H1 (cell line): ENCODE measurements at places on chromosomes 2 and 18.

- H3K4me1 ChIP-seq = no peaks in the 10 kb centered on the region
- H3K36me3 ChIP-seq = no peaks in the 10 kb centered on the region
- H3K4me3 ChIP-seq = no peak overlapping the region
- DNase-seq = no peak
Observed at GRCh38 chr2:225494100-225494459, 94.6 kb downstream of the NYAP2 start.

DNA sequence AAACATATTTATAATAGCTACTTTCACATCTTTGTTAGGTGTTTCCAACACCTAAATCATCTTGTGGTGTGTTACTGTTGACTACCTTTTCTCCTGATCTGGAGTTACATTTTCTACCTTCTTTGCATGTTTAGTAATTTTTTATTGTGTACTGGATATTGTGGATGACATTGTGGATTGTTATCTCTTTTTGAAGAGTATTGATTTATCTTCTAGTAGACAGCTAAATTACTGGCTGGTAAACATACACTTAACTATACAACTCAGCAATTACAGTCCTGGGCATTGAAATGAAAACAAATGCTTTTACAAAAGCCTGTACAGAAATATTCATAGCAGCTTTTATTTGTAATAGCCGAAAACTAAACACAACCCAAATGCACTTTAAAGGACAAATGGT is 150.8 kb downstream of the PTRHD1 start:
- no peaks in the 10 kb centered on the region for H3K36me3 ChIP-seq
- no peaks in the 10 kb centered on the region for H3K27me3 ChIP-seq
- no peaks in the 10 kb centered on the region for H3K4me1 ChIP-seq
- H3K27ac ChIP-seq = no peak overlapping the region
- DNase-seq = no peak
- H3K4me3 ChIP-seq = no peak overlapping the region

DNA sequence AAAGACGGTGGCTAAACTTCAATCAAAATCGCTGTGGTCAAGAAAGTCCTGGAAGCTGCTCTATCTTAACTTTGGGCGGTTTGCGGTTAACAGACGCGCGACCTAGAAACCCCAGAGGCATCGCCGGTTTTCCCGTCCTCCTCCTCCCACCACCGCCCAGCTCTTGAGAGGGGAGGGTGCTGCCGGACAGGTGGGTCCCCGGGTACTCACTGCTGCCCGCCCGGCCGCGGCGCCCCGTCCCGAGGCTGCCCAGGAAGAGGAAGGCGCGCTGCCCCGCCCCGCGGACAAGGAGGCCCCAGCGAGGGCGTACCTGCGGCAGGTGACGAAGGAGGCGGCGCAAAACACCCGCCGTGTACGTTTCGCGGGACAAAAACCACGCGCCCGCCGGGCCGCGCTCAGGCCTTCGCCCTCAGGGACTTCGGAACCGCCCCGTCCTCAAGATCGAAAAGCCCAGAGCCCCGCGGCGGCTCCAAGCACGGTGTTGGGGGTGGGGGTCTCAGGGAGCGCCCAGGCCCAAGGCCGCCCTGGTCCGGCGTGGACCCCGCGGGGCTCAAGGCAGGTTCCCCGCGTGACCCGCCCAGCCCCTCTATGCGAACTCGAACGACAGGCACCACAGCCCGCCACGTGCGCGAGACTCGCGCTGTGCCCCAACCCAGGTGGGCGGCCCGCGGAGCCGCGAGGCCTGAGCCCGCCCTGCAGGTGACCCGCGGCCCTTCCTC is at the start of gene SH3YL1:
TSS of gene SH3YL1 (minus strand) at position 259 of the 719 bp plus-strand sequence. CDS start at position 211, 48 bp downstream.
- H3K27ac ChIP-seq = peak within 1 kb of the TSS; percentile 97
- H3K4me3 ChIP-seq = peak within 1 kb of the TSS; percentile 93
- peaks cover 2% of the 10 kb centered on the region; the same call in 1 of the 2 replicates for H3K4me1 ChIP-seq
- peaks cover 6% of the 10 kb centered on the region for H3K36me3 ChIP-seq
- no peak for DNase-seq
- peaks cover 8% of the 10 kb centered on the region for H3K27me3 ChIP-seq

DNA sequence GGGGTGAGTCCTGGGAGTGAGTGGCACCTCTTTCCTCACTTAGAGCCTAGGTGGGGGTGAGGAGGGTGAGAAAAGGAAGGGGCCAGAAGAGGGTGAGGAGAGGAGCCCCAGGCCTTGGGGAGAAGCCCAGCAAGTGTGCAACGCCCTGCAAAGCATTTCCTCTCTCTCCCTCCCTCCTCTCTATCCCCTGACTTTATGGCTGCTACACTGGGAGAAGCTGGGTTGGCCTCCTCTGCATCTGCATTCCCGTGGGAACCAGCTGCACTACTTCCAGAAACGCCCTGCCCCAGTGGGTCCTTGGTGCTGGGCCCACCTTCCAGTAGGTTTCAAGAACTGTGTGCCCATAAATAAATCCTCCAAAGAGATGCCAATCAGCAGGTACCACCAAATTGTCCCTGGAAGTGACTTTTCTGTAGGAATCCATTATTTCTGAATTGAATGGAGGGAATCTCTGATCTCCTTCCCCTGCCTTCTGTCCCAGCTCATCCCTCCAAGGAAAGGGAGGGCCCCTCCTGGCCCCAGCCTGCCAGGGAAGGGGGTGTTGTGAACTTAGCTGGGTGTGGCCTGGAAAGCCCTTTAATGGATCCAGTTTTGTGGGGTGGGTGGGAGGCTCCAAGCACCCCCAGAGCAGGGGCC is 95.7 kb upstream of the BOD1L2 start:
- peaks cover 2% of the 10 kb centered on the region; the same call in 1 of the 2 replicates for H3K4me1 ChIP-seq
- DNase-seq = no peak
- no peaks in the 10 kb centered on the region for H3K36me3 ChIP-seq
- no peak overlapping the region for H3K4me3 ChIP-seq
- H3K27ac ChIP-seq = no peak overlapping the region

DNA sequence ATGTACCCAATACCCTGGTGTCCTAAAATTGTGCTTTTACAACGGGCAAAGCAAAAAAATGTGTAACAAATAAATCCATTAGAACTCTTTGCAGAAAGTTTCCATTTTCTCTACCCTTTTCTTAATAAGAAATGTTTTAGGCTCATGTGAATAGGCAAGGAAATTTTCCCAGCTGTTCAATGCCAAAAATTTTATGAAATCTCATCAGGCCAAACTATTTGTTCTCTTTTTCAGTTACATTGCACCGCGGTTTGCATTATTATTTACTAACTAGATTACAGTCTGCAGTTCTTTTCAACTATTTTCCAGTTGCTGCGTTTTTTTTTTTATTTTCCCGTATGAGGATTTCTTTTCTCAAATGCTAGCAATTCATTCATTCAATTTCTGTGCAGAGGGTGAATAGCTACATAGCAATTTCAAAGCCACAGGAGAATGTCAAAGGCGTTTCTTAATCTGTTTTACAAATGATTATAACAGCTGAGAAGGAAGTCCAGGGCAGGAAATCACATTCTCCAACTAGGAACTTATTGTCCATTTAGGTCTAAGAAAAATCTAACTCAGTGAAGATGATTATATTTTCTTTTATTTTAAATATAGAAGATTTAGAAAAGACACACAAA is 367.5 kb upstream of the MMADHC start:
- H3K27me3 ChIP-seq = no peaks in the 10 kb centered on the region
- no peaks in the 10 kb centered on the region for H3K36me3 ChIP-seq
- H3K4me3 ChIP-seq = no peak overlapping the region
- H3K4me1 ChIP-seq = no peaks in the 10 kb centered on the region

DNA sequence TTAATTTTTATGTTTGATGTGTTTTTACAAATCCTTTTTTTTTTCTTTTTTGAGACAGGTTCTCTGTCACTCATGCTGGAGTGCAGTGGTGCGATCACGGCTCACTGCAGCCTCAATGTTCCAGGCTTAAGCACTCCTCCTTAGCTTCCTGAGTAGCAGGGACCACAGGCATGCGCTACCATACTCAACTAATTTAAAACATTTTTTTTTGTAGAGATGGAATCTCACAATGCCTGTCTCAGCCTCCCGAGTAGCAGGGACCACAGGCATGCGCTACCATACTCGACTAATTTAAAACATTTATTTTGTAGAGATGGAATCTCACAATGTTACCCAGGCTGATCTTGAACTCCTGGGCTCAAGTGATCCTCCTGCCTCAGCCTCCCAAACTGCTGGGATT is 3.2 kb downstream of the NOTO start:
- H3K27me3 ChIP-seq = peaks cover 37% of the 10 kb centered on the region
- H3K4me1 ChIP-seq = no peaks in the 10 kb centered on the region
- H3K4me3 ChIP-seq = no peak overlapping the region
- H3K36me3 ChIP-seq = no peaks in the 10 kb centered on the region
- H3K27ac ChIP-seq = no peak overlapping the region

GRCh38 chr2:141316606-141317005 is 814.2 kb downstream of the LRP1B start:
- no peaks in the 10 kb centered on the region for H3K36me3 ChIP-seq
- H3K4me1 ChIP-seq = no peaks in the 10 kb centered on the region
- no peak for DNase-seq
- no peak overlapping the region for H3K4me3 ChIP-seq

DNA sequence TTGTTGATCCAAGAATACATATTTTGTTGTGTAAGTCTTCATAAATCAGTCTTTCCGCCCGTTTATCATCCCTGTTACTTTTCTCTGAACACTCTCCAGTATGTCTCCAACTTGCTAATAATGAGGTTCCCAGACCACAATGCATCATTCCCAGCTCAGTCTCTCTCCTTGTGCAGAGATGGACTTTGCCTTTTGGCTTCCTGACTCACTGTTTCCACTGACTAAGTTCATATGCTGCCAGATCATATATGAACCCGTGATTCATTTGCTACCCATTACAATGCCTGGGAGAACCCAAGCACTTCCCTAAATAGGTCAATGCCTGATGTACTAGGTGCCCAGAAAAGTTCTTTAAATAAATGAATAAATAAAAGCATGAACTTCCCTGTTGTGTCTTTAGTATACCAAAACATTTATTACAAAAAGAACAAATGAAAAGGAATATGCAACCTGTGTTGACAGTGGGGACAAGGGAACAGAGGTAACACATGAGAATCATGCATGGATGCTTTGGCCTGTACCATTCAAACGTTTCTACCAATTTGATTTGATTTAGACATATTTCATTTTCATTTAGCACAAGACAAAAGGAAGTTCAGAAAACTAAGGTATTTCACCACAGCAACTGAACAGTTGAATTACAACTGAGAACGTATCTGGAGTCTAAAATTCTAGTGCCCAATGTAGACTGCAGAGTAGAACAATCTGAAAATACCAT is 215.4 kb upstream of the HNRNPA3 start:
- DNase-seq = no peak
- H3K4me1 ChIP-seq = no peaks in the 10 kb centered on the region
- H3K4me3 ChIP-seq = no peak overlapping the region
- no peaks in the 10 kb centered on the region for H3K36me3 ChIP-seq

- no peaks in the 10 kb centered on the region for H3K4me1 ChIP-seq
- H3K4me3 ChIP-seq = no peak overlapping the region
- DNase-seq = no peak
- no peak overlapping the region for H3K27ac ChIP-seq
- no peaks in the 10 kb centered on the region for H3K27me3 ChIP-seq
Observed at GRCh38 chr2:144213797-144214196, 306.1 kb downstream of the ZEB2 start.

DNA sequence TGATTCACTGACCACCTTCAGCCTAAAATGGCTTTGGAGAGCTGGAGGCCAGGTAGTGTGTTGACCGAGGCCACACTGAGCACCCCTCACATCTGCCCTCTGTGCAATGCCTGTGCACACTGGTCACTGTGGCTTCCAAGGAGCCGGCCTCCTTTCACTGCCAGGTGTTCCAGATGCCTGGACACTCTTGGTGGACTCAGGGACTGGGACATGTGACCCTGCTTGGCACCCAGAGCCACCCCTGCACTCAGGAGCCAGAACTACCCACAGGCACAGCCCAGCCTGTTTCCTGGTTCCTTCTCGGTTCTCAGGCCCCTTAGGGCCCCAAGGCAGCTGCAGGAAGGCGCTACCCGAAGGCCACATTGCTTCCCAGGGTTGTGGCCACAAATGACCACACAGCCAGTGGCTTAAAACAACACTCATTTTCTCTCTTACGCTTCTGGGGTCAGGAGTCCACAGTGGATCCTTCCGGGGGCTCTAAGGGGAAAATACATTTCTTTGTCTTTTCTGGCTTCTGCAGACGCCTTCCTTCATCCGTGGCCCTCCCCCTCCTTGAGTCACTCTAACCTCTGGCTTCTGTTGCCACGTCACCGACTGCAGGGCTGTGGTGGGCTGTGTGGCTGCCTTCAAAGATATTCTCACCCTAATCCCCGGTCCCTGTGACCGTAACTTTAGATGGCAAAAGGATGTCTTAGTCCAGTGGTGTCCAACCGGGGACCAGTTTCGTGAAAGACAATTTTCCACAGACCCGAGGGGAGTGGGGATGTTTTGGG is 78.6 kb downstream of the ASB1 start:
- no peaks in the 10 kb centered on the region for H3K27me3 ChIP-seq
- H3K4me3 ChIP-seq = no peak overlapping the region
- H3K4me1 ChIP-seq = peaks cover 20% of the 10 kb centered on the region
- DNase-seq = no peak
- H3K36me3 ChIP-seq = no peaks in the 10 kb centered on the region

GRCh38 chr2:182110347-182110746 is 124.7 kb downstream of the PPP1R1C start:
- no peak overlapping the region for H3K4me3 ChIP-seq
- H3K4me1 ChIP-seq = no peaks in the 10 kb centered on the region
- H3K27ac ChIP-seq = no peak overlapping the region
- no peak for DNase-seq

- no peaks in the 10 kb centered on the region for H3K27me3 ChIP-seq
- no peak overlapping the region for H3K4me3 ChIP-seq
- H3K27ac ChIP-seq = no peak overlapping the region
- H3K4me1 ChIP-seq = no peaks in the 10 kb centered on the region
Observed at GRCh38 chr2:42510608-42511243, 16.9 kb upstream of the KCNG3 start.

DNA sequence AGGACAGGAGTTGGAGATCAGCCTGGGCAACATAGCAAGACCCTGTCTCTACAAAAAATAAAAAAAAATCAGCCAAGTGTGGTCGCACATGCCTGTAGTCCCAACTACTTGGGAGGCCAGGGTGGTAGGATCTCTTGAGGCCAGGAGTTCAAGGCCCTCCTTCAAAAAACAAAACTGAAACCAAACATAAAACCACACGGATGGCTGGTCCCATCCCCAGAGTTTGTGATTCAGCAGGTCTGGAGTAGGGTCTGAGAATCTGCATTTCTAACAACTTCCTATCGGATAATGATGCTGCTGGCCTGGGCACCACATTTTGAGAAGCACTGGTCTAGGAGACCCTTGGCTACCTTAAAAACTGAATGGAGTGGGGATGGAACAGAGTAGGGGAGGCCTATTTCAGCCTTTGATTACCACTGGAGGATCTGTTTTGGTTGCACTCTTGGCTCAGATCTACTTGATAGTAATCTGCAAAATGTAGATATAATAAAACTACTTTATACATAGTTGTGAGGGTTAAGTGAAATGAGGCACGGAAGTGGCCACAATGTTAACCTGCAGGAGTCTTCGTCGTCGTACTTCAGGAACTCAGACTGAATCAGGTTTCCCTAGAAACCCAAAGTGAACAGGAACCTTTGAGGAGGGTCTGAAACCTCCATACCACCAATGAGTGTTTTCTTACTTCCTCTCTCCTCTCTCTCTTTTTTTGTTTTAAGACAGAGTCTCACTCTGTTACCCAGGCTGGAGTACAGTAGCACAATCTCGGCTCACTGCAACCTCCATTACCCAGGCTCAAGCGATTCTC is 25.5 kb upstream of the NFE2L2 start:
- no peak for DNase-seq
- no peaks in the 10 kb centered on the region for H3K27me3 ChIP-seq
- H3K4me1 ChIP-seq = no peaks in the 10 kb centered on the region
- H3K36me3 ChIP-seq = no peaks in the 10 kb centered on the region
- no peak overlapping the region for H3K27ac ChIP-seq
- no peak overlapping the region for H3K4me3 ChIP-seq
